ENCODE measurements at places on chromosomes 13 and 19.

DNA sequence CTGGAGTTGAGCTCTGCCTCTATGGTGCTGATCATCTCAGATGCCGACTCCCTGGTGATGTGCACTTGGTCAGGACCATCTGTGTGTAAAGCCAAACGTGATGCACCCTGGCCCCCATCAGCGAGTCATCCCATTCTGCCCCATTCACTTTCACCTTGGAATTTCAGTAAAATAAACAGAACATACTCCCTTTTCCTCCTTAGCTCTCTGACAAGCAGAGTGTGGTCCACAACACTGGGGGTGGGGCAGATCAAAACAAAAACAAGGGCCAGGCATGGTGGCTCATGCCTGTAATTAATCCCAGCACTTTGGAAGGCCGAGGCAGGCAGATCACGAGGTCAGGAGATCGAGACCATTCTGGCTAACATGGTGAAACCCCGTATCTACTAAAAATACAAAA lies 12.3 kb downstream of the CEACAM20 start:
- DNase-seq: no peak

DNA sequence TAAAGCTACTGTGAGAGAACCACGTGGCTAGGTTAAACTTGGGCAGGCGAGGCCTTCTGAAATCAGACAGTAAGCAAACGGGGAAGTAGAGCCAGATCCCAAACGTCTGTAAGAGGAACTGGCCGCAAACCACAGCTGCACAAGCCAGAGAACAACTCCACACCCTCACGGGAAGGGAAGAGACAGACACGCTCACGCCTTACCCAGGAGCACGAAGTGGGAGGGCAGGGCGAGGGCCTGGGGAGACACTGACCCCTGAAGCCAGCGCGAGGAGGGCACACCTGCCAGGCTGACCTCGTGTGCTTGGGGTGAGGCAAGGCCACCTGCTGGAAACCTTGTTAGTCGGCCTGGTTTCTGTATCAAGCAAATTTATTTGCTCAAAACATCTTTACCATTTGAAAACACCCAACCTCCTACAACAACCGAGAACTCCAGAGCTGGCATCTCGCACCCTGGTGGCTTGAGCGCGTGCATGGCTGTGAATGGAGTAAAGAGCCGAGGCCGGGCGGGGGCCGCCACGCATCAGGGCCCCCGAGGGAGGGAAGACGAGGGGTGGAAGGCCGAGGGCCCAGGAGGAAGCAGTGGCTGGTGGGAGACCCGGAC lies 7.3 kb downstream of the POLR2E start:
- DNase-seq: peak; percentile 86

DNA sequence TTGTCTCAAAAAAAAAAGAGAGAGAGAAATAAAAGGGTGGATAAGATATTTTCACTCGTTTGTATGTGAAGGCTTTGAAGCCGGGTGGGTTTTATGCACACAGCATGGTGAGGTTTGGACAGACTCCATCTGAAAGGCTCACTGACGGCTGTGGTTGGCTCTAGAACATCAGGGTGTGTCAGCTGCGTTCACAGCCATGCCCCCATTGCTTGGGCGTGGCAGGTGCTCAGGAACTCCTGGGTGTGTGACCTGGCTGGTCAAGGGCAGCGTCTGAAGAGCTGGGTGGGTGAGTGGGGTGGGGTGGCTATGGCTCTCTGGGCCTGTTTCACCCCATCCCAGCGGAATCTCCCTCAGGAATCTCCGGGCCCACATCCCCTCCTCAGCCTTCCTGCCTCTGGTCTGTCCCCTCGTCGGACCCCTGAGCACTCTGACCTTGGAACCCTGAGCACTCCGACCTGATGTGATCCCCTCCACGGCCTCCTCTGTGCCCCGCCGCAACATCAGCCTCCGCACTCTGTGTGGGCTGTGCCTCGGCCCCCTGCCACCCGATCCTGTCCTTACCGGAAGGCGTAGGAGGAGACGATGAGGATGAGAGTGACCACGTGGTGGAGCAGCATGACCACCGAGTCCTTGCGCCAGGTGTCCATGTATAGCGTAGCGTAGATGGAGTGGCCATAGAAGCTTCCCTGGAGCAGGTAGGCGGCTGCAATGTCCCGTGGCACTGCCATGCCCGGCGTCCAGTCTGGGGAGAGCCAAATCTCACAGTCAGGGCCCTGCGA lies 12.2 kb downstream of the CERS1 start:
- no peak for DNase-seq

GRCh38 chr19:47406711-47407416 lies 12.5 kb downstream of the MEIS3 start:
- DNase-seq: no peak

DNA sequence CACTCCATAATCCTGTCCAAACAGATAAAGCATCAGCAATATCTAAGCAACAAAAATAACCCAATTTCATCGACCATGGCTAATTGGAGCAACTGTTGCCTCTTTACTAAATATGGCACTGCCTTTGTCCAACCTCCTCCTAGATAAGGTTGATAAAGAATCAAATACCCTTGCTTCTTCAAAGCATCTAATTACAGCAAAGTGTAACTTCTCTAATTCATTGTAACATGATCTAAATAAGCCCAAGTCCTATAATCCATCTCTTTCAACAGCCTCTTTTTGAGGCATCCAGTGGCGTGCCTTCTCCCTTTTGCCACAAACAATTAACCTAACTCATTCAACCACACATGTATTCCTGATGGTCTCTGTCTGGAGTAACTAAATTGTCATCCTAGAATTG lies 81.7 kb upstream of the KLHL1 start:
- DNase-seq: no peak

DNA sequence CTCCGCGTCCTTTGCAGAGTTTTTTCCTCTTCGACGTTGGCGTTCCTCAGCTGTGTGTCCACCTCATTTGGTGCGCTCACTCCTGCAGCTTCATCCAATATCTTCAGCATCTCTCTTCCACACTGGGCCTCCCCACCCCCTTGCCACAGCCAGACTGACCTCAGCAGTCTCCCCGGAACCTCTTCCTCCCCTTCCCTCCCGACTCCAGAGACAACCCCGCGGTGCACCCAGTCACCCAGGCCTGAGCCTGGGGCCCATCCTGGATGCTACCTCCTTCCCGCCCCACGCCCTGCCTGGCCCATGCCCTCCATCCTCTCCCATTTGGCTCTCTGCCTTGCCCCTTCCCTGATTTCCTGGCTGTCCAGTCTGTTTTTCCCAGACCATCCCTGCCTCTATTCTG lies 8.1 kb upstream of the C5AR2 start:
- no peak for DNase-seq

Data from B cell (primary cell).